ENCODE measurements at places on chromosomes 4 and X.

- DNase-seq, result peak; percentile 24
These were observed 148.3 kb downstream of the STOX2 start for GRCh38 chr4:184053434-184053833.

GRCh38 chrX:72169008-72169728, 12.4 kb upstream of the PIN4 start:
- DNase-seq, result no peak

GRCh38 chrX:132732236-132732635, 226.2 kb downstream of the HS6ST2 start:
- no peak for DNase-seq

DNA sequence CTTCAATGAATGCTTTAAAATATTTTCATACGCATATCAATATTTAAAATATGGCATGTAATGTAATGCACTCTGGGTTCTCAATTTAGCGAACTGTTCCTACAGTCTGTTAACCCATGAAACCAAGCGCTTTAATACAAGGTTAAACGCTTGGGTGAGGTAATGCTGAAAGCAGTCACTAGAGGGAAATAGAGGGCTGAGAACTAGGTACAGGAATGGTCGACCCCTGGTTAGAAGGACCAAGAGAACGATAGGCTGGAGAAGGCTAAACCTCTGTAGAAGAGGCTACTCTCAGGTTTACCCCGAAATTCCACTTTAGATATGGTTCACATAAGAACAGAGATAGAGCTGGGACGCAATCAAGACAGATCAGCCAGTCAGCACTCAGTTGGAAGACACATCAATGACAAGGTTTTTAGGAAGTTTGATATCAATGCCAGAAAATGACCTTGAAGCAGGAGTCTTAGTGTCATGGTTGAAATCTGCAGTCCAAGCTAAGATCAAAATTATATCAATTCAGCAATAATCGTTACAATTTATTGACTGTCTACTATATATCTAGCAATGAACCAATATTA, 26.9 kb downstream of the ARSJ start:
- no peak for DNase-seq

- DNase-seq, result peak; percentile 0
These were observed 40.2 kb downstream of the HMX1 start for GRCh38 chr4:8831221-8832112.

DNA sequence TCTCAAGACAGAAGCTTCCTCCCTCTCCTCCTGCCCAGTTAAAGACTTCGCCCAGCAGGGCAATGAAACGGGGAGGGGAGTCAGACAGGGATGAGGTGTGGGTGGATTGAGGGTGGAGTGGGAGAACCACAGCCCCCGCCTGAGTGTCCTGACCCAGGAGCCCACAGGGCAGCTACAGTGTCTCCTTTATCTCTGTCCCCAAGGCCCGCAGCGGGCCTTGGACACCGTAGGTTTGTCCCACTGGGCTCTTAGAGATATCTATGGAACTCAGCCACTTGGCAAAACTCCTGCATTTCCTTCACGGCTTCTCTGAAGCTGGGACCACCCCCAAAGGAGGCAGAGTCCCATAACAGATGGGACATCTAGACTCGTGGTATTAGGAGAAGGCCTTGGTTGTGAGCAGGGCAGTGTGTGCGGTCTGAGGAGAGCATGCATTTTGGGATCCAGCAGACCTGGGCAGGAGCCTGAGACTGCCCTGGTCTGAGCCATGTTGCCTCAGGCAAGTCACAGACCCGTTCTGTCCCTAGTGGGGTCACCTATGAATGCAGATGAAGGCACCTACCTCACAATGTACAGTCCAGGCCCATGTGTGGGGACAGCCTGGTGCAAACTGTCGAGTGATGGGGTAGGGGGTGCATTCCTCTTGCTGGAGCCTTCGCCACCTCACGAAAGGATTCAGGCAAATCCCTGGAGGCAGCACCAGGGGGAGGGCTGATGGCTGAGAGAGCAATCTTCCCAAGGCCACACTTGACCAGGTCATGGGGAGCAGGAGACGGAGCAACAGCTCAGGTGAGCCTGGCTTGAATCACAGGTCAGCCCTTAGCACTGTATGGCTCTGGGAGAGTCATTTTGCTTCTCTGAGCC, 225.7 kb upstream of the PSAPL1 start:
- DNase-seq, result no peak

- no peak for DNase-seq
These were observed 141.7 kb downstream of the PAPSS1 start for GRCh38 chr4:107578321-107578720.

DNA sequence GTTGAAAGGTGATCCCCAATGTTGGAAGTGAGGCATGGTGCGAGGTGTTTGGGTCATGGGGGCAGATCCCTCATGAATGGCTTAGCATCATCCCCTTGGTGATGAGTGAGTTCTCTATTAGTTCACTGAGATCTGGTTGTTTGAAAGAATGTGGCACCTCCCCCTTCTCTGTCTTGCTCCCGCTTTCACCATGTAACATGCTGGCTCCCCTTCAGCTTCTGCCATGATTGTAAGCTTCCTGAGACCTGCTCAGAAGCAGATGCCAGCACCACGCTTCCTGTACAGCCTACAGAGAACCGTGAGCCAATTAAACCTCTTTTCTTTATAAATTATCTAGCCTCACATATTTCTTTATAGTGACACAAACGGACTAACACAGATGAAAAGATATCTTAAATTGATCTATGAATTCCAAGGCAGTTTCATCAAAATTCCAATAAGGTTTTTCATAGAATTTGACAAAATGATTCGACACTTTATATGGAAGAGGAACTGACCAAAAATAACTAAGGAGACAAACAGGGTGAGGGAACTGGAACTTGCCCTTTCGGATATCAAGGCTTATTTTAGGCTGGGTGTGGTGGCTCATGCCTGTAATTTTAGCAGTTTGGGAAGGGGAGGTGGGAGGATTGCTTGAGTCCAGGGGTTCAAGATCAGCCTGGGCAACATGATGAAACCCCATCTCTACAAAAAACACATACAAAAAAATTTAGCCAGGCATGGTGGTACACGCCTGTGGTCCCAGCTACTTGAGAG, 56.9 kb upstream of the OGT start:
- DNase-seq, result no peak

All from transverse colon (tissue), 4 donors.